Mucosa of descending colon (tissue), 3 donors: ENCODE measurements at places on chromosomes 7 and 10. TPM values are rescaled to one million over a fixed set of nuclear protein-coding genes. Genes with fewer than 3 reads are reported as not detected.

GRCh38 chr10:43879742-43880141, 231.1 kb upstream of the ZNF32 start:
- no peak for DNase-seq

DNA sequence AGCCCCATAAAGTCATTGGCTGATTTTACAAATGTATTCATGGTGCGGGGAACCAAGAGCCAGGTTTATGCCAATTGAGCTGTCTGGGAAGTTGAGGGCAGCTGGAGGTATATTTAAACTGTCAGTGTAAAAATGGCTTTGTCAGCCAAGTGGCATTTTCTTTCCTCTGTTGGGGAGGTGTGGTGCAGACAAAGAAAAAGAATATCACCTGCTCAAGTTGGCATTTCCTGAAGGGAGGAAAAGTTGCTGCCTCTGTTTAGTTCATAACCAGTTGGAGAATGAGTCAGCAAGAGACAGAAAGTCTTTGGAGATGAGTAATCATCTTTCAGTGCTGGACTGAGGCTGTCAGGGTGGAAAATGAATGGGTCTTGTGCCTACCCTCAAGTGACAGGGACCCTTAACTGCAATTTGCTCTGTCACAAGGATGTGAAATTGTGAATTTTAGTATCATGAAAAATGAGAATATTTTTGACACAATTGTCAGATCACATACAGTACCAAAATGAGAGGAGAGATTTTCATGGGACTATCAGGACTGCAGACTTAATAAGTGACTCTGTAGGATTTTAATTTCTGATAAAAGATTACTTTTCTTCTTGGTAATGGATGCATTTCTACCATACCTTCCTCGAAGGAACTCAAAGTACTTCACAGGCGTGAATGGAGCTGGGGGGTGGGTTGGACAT, 137.3 kb downstream of the ANLN start:
- no peak for DNase-seq

GRCh38 chr7:94698275-94698674, 42.3 kb upstream of the SGCE start:
- no peak for DNase-seq

GRCh38 chr10:124083740-124084397, 9.5 kb downstream of the CHST15 start:
- no peak for DNase-seq

GRCh38 chr7:137094-137891, 55.1 kb upstream of the FAM20C start:
- no peak for DNase-seq

- DNase-seq = no peak
Measured at GRCh38 chr10:59879363-59879913, 26.9 kb downstream of the CCDC6 start.

DNA sequence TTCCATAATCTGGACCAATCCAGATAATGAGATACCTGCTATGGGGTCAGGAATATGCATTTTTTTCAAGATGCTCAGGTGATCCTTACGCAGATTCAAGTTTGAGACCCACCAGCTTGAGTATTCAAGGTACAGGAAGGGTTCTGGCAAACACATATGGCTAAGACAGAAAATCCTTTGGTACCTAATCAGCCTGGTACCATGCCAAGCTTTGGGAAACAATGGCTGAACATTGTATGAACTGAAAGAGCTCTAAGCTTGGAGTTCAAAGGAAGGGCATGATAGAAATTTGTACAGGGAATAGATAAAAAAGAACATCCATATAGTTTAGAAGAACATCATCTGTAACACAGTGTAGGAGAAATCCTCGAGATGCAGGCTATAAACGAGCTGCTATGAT, 382.7 kb downstream of the THSD7A start:
- DNase-seq = no peak

DNA sequence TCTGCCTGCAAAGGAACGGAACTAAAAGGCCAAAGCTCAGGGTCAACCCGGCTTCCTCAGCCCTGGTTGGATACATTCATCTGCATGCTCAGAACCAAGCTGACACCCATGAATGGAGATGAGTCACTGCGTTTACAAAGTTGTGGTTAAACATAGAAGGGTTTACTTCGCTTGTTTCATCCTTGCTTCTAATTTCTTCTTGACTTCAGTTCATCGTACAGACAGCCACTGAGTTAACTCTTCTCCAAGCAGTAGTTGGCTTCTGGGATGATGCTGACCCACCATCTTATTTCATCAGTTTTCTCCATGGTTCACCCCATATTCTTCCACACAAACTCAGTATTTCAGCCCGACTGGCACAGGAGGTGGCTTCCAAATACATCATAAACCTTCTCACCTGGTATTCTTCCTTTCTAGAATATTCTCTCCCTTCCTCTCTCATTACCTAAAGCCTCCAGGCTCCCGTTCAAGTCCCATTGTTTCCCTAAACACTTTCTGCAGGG, 166.3 kb upstream of the RNF32 start:
- DNase-seq = no peak

The TEX36 gene
- not detected for total RNA-seq

The ZNF736 gene
- 11.7 TPM for total RNA-seq

The SAMD9L gene
- total RNA-seq = 16.9 TPM

The TRIM50 gene
- not detected for total RNA-seq

The GNAT3 gene
- total RNA-seq = not detected
